ENCODE measurements at places on chromosomes 12 and 14.

DNA sequence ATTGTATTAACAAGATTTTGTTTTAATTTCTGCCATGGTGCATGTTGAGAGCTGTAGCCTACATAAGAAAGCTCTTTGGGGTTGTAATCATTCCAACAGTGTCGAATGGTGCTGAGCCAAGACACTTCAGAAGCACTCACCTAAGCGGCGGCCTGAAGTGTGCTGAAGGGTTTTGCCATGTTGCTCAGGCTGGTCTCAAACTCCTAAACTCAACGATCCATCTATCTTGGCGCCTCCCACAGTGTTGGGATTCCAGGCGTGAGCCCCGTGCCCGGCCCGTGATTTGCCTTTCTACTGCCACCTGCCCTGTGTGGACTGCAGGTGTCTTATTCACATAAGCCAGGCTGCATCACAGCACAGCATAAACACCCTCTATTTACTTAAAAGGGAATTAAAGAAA lies 48.9 kb downstream of the AMN start:
- DNase-seq = no peak

DNA sequence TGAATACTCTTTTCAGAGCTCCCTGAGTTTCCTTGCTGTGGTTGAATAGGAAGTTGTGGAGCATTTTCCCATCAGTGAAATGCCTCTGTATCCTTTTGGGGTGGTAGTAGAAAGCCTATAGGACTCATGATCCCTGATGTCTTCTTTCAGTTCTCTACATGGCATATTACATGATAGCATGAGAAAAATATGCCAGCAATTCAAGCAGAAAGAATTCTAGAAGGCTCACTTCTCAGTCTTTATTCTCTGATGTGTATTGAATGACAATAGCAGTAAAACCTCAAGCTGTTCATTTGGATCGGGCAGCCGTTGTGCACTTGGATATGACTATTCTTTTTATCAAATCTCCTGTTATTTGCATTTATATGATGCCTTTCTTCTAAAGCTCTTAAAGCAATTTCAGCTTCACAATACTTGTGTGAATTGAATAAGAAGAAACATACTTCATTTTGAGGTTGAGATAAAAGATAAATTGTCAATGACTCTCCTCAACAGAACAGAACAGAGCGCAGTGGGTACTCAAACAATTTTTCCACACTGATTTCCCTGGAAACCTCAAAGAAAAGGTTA lies 251.5 kb upstream of the FBXO33 start:
- DNase-seq = no peak

GRCh38 chr12:125028106-125028505 lies 34.7 kb downstream of the BRI3BP start:
- no peak for DNase-seq

GRCh38 chr14:55537782-55538181 lies 42.2 kb upstream of the KTN1 start:
- DNase-seq = no peak

- no peak for DNase-seq
Measured at GRCh38 chr12:95446506-95446900, 27.4 kb upstream of the METAP2 start.

- no peak for DNase-seq
Measured at GRCh38 chr14:33127531-33127930, 188.9 kb downstream of the NPAS3 start.

DNA sequence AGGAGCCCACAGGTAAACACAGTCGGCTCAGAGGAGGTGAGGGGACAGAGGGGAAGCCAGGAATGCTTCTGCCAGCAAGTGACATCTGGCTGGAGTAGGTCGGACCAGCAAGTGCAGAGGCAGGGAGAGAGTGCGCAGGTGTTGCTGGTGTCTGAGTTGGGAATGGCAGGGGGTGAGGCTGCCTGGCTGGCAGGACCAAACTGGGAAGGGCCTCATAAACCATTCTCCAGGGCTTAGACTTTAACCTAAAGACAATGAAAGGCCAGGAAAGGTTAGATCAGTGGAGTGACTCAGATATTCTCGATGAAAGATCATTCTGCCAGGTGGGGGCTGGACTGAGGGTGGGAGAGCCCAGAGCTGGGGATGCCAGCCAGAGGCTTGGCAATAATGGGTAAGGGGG lies 66.4 kb downstream of the ITPK1 start:
- DNase-seq = no peak

DNA sequence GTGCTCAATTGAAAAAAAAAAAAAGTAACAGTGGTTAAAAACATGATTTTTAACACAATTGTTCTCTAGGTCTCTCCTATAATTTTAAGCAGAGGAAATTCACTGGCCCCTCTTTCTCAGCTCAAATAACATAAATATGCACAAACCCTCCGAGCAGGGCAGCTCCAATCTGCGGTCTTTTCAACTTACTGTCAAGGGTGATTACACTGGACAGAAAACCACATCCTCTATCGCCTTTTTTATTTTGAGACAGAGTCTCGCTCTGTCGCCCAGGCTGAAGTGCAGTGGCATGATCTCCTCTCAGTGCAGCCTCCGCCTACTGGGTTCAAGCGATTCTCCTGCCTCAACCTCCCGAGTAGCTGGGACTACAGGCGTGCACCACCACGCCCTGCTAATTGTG lies 16.5 kb upstream of the GABARAPL1 start:
- DNase-seq = no peak

DNA sequence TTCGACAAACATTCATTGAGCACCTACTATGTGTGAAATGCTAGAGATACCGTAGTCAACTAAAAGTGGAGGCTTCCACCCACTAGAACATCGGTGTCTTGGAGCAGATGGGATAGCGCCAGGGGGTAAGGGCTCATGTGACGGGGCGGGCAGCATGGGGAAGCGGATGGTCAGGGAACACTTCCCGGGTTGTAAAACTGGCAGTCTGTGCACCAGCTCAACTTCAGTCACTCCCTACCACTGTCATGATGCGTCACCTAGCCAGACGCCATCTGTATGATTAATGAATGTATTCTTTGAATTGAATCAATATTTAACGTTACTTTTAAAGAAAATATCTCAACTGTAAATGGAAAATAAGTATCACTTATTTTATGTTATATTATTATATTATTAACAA lies 93.5 kb downstream of the PIWIL1 start:
- DNase-seq = no peak

GRCh38 chr12:52663420-52663819 lies 11.4 kb upstream of the KRT2 start:
- no peak for DNase-seq

Data from activated CD4-positive, alpha-beta T cell treated with anti-CD3 and anti-CD28 coated beads, Interleukin-2, amount 50 U/mL, for 4 hours (primary cell).